ENCODE measurements at places on chromosomes 2 and 18. TPM values are rescaled to one million over a fixed set of nuclear protein-coding genes. Genes with fewer than 3 reads are reported as not detected.

DNA sequence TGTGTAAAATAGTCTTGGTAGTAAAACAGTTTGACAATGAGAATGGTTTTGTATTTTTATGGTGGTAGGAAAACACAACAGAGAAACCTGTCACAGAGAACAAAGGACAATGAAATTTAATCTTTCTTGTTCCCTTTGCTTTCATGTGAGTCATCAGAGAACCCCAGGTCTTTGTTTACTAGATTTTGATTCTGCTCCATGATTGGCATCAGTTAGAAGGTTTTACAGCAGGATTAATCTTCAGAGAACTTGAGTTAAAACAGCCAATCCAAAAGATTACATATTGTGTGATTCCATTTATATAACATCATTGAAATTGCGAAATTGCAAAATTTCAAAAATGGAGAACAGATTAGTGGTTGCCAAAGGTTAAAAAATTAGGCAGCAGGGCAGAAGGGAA is 2.5 kb downstream of the APLF start:
- DNase-seq: no peak

- DNase-seq: no peak
Observed at GRCh38 chr2:84986018-84986417, 15.1 kb downstream of the KCMF1 start.

DNA sequence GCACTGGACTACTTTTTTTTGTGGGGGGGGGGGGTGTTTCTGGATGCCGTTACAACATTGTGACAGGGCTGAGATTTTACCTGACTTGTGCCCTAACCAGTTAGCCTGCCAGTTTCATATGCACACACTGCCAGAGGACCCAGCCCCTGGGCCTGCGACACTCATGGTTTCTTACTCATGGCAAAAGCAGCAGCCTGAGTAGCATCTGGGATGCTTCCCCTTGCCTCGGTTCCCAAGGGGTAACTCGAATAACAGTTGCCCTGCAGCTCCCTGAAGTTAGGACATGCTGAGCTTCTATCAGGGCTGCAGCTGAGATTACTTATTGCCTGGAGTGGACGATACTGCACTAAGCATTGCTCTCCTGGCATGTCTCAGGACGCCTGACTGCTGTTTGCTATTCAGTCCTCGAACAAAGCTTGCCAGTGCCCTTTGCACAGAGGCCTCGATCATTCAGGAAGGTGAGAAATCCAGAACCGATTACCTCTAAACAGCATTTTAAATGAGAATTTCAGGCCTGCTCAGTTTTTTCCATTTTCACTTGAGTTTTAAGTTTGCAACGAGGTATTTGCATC is 47.9 kb downstream of the TRPM8 start:
- DNase-seq: no peak

DNA sequence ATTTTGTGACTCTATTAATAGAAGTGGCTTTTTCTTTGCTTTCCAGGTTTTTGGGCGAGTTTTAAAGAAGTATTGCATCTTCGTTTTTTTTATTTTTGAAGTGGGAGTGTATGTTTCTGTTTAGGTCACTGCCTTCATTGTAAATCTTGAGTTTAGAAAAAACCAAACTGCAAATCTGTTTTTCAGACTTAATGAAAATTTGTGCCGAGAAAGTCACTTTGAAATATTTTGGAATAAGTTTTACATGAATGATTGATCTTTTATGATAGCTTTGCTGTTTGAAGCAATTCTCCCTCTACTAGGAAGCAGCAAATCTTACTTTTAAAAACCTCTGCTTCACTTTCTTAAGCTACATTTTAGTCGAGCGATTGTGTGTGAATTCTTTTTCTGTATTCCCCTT is 2.2 kb downstream of the SMAD4 start:
- DNase-seq: no peak

GRCh38 chr2:216519154-216519762 is 20.6 kb downstream of the RPL37A start:
- no peak for DNase-seq

- DNase-seq: no peak
Observed at GRCh38 chr2:205767617-205768016, 85.3 kb downstream of the NRP2 start.

GRCh38 chr2:20016346-20016745 is 3.9 kb upstream of the MATN3 start:
- DNase-seq: no peak

DNA sequence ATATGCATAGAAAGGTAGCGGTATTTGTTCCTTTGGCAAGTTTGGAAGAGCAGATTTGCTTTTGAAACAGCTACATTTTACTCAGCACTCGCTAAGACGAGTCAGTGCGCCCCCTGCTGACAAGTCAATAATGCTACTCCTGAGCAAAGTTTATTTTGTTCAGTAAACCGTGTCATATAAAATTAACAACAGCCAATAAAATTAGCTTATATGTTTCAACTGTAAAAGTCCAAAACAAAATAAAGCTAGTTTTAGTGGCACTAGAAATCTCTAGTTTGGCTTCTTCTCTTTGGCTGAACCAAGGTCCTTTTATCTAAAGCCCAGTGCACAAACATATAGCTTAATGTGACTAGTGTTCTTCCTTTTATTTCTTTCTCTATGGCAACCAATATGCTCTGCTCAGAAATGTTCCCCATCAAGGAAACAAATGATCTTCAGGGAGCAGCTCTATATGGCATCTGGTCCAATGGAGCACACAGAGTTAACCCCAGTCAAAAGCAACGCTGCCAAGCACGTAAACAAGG is 4.2 kb upstream of the POU3F3 start:
- DNase-seq: no peak

- no peak for DNase-seq
Observed at GRCh38 chr2:112032224-112032586, 22.9 kb upstream of the TMEM87B start.

GRCh38 chr2:9434489-9434888 is 11.0 kb downstream of the CPSF3 start:
- no peak for DNase-seq

GRCh38 chr2:131044075-131044756 is 49.0 kb downstream of the FAM168B start:
- no peak for DNase-seq

GRCh38 chr2:147715807-147716206 is 129.0 kb upstream of the ACVR2A start:
- no peak for DNase-seq

GRCh38 chr18:28404694-28405093 is 227.8 kb upstream of the CDH2 start:
- DNase-seq: no peak

GRCh38 chr2:9168821-9169221 is 37.8 kb upstream of the ASAP2 start:
- DNase-seq: no peak

- no peak for DNase-seq
Observed at GRCh38 chr2:120381192-120381591, 35.3 kb downstream of the INHBB start.

Gene OLA1
- 38.9 TPM for total RNA-seq

Gene AFG3L2
- total RNA-seq: 31.3 TPM

Gene TGFA
- 7.2 TPM for total RNA-seq

Gene FTCDNL1
- total RNA-seq: 3.1 TPM

Measured in upper lobe of left lung (tissue), 6 donors.